ENCODE measurements at places on chromosomes 2 and 18.

GRCh38 chr18:58580623-58581022, 48.3 kb downstream of the ALPK2 start:
- no peak for DNase-seq

DNA sequence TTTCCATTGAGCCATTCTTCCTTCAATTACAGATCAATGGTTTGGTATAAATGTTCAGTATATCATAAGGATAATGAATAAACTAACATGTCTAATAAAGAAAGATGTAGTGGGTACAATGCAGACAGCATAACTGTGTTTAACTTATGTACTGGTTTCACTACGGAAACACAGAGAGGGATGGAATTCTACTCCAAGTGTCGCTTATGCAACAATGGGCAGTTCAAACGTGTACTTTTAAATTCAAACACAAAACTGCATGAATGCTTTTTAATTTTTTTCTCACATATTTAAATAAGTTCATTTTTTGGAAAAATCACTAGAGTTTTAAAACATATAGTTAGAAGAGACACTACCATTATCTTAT, 74.7 kb downstream of the COBLL1 start:
- no peak for DNase-seq

GRCh38 chr2:144683966-144684365, 164.0 kb upstream of the ZEB2 start:
- no peak for DNase-seq

- no peak for DNase-seq
These were observed 145.8 kb downstream of the TRIB2 start for GRCh38 chr2:12862541-12862940.

GRCh38 chr2:54538537-54538936, 82.4 kb downstream of the SPTBN1 start:
- no peak for DNase-seq

- no peak for DNase-seq
These were observed 17.7 kb upstream of the ATP6V1B1 start for GRCh38 chr2:70918016-70918415.

DNA sequence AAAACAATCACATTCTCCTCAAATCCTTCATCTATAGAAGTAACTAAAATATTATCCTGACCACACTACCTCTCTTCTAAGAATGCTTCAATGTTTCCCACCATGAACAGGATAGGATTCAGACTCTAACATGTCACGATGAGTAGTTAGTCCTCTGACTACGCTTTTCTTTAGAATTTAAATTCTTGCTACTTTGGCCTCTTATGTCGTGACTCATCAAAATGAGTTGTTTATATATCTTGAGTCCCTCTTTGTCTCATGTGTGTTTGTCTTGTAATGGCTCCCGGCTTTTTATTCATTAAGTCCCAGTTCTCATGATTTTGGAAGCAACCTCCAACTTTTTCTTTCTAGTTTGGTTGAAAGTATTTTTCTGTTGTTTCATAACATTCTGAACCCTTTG, 1289.2 kb downstream of the DSC3 start:
- DNase-seq, result no peak

GRCh38 chr2:64861452-64862397, 127.5 kb upstream of the SLC1A4 start:
- DNase-seq, result no peak

DNA sequence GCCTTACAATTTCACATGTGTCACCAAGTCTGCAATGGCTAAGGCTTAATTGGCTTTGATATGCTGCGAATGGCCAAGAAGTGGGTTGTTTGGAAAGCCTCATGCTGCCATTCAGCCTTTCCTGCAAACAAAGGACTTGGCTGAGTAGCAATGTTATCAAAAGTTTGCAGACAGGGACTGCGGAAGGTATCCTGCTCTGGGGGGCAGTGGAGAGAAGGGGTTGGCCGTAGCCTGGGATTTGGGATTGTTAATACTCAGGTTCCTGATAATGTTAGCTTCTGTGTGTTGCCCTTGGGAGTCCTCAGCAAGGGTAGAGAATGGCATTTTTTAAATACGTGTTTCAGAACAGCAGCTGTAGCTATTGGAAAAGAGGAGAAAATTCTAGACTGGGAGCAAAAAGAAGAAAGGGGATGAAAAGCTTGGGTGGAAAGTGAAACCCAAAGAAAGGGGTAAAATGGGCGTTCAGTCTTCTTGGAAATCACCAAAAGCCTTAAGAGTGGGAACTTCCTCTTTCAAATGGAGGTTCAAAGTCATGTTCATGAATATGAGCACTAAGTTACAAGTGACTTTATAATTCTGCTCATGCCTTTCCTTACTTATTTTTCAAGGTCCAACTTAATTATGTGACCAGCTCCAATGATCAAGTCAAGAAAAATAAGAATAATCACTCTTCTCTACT, 325.1 kb downstream of the RNF144A start:
- no peak for DNase-seq

DNA sequence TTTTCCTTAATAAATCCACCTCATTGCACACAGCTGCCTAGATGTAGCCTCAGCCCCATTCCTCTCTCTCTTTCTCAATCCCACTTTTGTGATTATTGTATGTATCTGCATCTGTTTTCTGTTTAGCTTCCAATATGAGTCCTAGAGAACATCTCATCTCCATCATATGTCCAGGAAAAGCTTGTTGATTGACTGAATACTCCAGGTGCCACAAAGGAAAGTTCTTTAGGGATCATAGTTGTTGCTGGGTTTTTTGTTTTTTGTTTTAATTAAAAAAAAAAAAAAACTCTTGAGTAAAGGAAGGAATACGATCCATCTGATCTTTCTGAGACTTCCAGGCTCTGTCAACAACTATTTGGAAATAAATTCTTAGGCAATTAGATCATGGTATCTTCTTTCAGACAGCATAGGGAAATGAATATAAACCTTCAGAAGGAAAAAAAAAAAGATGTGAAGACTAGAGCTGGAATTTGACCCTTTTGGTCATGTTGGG, 42.5 kb downstream of the KIAA2012 start:
- no peak for DNase-seq

GRCh38 chr2:3091696-3092095, 285.9 kb downstream of the EIPR1 start:
- DNase-seq, result no peak

GRCh38 chr2:172395503-172395902, 31.9 kb upstream of the ITGA6 start:
- no peak for DNase-seq

DNA sequence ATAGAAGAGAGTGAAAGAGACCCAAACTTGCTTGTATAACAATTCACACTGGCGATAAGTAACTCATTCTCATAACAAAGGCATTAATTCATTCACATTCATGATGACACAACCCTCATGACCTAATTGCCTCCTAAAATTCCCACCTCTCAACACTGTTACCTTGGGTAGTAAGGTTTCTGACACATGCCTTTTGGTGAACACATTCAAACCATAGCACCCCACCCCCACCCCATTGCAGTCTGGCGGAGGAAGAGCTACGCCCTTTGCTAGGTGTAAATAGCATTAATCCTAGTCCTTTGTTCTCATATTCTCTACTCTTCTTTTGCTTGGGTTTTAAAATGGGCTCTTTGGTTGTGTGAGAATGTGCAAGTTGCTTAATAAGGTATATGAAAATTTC, 361.5 kb downstream of the DSEL start:
- DNase-seq, result no peak

GRCh38 chr2:107340955-107341354, 455.0 kb upstream of the ST6GAL2 start:
- no peak for DNase-seq

Data from substantia nigra (tissue), 51 donors.